ENCODE measurements at places on chromosomes 1 and 21. TPM values are rescaled to one million over a fixed set of nuclear protein-coding genes. Genes with fewer than 3 reads are reported as not detected.

RNF207 gene
- 5.0 TPM for total RNA-seq

FCGR1A gene
- 2.1 TPM for total RNA-seq

UBR4 gene
- 255 TPM for total RNA-seq

RGSL1 gene
- total RNA-seq, result not detected

SLAMF7 gene
- 0.91 TPM for total RNA-seq

LAPTM5 gene
- 8.7 TPM for total RNA-seq

TFAP2E gene
- 5.4 TPM for total RNA-seq

VHLL gene
- not detected for total RNA-seq

CR1L gene
- not detected for total RNA-seq

IFNLR1 gene
- total RNA-seq, result 14.7 TPM

GRCh38 chr1:229856009-229856650 lies 210.9 kb upstream of the GALNT2 start:
- peak; percentile 70 for DNase-seq

- DNase-seq, result no peak
These were observed 442.6 kb downstream of the PRDM2 start for GRCh38 chr1:14142397-14143100.

GRCh38 chr1:19835578-19835977 lies 20.5 kb upstream of the RNF186 start:
- no peak for DNase-seq

DNA sequence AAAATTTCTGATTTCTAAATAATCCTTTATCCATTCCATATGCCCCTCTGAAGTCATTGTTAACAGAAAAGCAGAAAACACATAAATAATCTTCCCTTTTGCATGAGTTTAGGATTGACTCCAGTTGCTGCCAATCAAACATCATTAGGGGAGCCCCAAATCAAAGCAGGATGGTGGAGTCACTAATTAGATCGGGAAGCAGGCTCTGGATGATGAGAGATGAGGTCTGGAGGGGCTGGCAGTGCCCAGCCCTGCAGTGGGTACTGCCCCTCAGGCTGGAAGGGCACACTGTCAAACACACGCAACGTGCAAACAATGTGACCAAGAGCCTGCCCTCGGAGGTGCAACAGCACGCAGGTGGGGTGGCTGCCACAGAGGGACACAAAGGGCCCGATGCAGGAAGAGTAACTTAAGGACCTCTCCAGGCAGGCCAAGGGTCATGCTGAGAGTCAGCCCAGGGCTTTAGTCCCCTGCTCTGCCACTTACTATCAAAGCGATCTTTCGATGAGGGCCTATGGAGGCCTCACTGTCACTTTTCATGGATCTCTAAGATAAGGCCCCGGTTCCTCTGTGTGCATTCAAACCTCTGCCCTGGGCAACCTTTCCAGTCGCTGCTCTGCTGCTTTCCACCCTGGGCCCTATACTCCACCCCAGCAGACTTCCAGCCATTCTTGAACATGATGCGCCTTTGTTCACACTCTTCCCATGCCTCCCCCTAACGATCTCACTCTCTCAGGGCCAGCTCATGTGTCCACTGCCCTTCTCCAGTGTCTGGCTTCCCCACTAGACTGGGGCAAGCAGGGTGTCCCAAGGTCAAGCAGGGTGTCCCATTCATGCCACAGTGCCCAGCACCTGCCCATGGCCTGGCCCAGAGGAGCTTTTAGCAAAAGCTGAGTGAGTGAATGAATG lies 98.9 kb downstream of the DMRTB1 start:
- DNase-seq, result no peak

- DNase-seq, result no peak
These were observed 3.3 kb upstream of the KNCN start for GRCh38 chr1:46554597-46555381.

DNA sequence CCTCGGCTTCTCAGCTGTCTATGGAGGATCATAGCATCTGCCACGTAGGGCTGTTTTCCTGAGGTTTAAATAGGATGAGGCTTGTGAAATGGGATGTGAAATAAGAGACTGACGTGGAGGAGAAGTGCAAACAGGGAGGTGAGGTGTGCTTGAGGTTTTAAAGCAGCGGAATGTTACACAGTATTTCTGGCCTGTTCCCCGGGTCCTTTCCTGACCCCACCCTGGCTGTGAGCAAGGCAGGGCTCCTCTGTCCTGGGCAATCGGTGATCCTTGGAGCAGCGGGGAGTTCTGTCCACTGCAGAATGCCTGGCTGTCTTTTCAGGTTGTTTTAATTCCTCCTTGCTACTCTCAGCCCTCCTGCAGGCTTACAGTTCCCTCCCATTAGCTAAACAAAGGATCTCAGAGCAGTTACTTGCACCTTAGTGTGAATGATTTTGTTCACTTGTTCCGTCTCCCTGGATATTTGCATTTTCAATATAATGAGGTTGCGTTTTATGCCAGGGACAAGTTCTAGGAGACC lies 38.6 kb downstream of the LHX4 start:
- DNase-seq, result peak; percentile 32

DNA sequence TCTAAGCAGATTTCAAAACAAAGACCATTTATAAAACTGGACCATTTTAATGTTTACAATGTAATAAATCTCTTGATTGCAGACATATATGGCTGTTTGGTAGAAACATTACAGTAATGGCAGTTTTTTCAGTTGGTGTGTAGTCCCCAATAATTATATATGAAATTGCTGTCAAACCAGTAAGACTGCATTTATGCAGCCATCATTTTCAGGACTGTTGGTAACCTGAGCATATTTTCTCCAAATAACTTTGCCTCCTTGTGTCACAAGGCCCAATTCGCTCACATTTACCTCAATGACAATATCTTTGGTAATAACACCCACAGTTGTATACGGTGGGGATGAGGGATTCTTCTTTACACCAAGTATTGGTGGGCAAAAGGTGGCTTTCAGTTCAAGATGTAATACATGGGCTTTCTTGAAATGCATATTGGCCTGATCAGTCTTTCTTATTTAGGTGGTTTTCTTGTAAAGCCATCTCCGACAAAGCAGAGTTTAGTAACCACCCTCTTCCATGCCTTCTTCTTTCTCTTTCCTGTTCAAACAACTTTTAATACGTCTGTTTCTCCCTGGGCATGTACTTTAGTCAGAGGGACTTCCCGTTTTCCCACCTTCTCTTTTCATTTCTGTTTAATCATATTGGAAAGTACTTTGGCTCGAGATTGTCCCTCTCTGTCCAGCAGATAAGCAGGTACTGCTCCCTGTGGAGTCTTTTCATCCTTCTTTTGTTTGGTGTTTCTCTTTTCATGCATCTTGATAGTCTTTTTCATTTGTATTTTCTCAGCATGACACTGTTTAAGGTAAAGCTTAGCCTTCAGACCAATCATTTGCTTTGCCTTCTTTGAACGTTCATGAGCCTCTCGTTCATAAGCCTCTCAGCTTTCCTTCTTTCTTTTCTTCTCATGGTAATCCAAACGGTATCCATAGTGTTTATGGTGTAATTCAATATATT lies 30.4 kb downstream of the ATP2B4 start:
- DNase-seq, result no peak

DNA sequence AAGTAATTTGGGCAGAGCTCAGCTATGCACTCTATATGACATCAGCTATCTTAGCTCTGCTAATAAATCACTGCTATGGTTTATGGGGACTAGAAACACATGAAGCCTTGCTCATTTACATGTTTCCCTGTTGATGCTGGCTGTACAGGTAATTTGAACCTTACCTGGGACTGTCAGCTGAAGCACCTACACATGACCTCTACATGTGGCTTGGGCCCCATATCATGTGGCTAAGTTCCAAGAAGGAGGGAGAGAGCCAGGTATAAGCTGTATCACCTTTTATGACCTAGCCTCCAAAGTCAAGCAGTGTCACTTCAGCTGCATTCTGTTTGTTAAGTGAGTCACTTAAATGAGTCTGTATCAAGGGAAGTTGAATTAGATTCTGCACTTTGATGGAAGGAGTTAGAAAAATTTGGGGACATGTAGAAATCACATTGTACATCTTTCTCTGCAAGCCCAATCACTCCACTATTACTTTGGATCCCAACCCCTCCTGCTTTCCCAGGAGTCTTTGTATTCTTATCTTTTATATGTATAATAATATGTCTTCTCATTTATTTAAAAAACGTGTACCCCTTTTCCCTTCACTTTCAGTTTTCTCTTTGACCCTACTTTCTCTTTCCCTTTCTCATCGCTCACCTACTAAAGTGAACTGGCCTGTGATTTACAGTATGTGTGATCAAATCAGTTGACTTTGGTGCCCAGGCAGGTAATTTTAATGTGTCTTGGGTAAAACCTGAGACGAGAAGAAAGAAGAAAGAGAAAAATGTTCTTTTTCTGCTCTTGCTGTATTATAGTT lies 53.4 kb upstream of the PRKACB start:
- no peak for DNase-seq

DNA sequence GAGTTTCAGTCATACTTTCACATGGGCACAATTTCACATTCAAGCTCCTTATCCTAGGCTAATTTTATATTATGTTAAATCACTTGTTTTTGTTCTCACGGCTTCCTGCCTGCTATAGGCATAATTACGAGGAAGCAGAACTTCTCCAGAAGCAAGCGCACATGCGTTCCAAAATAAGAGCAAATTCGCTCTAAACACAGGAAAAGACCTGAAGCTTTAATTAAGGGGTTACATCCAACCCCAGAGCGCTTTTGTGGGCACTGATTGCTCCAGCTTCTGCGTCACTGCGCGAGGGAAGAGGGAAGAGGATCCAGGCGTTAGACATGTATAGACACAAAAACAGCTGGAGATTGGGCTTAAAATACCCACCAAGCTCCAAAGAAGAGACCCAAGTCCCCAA lies at the start of gene CORT:
Gene CORT (plus strand): TSS at position 281 of the 400 bp plus-strand sequence. CDS start 193 bp downstream, outside the sequence.
- DNase-seq, result no peak

DNA sequence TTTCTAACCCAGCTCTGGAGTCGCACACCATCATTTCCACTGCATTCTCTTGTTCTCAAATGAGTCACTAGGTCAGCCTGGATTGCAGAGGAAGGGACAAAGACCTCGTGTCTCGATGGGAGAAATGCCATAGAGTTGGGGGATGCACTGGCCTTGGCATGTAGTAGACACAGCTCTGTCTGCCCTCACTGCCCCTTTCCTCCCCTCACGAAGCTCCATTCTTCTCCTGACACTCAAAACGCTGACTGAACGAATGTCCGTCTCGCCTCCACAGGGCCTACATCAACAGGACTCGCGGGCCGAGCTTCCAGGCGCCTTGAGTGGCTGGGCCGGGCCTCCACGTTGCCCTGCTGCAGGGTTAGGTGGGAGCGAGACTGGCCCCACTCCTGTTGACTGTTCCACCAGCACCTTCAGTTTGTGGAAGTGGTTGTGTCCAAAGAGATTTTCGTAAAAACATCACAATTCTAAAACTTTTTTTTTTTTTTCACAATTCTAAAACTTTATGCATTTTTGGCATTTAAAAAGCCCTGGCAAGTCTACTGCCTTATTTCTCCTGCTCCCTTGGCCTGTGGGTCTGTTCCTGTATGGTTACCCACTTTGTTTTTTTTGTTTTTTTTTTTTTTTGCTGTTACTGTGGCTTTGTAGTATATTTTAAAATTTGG lies 18.8 kb downstream of the PKNOX1 start:
- no peak for DNase-seq

- peak; percentile 76 for DNase-seq
These were observed 52.8 kb downstream of the WNT9A start for GRCh38 chr1:227894831-227895451.

DNA sequence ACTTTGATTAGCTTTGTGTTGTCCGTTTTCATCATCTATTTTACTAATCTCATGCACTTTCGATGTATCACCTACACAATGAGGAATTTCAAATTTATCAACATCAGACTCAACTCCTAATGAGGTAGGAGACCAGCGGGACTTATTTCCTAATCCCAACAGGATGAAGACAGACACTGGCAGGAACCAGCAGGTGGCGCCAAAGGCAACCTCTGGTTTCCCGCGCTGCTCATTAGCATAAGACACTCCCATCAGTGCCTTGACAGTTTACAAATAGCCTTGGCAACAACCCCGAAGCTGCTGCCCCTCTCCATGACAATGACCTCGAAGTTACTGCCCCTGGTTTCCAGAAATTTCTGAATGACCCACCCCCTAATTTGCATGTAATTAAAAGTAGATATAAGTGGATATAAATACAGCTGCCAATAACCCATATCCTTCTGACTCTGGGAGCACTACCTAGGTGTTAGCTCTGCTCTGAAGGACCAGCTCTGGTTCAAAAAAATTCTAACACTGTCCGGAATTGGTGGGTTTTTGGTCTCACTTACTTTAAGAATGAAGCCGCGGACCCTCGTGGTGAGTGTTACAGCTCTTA lies 974.8 kb downstream of the ADGRL2 start:
- no peak for DNase-seq

DNA sequence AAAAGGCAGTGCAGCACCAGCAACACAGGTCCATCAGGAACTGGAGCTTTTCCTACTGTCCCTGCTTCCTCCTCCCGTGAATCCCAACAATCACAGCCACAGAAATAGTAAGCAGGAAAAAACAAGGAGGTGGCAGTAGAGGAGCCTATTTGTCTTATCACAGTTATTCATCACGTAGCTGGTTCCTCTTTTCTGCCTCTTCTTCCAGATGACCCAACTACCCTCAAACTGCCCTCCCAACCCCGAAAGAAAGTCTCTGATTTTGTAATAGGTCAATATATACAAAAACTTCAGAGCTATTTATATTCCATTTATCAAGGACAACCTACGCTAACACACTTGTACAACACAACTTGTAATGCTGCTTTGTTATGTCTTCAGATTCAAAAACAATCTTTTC lies 21.4 kb downstream of the GNB1 start:
- no peak for DNase-seq

- no peak for DNase-seq
These were observed 431 bp downstream of the MTARC1 start for GRCh38 chr1:220787069-220787619.

DNA sequence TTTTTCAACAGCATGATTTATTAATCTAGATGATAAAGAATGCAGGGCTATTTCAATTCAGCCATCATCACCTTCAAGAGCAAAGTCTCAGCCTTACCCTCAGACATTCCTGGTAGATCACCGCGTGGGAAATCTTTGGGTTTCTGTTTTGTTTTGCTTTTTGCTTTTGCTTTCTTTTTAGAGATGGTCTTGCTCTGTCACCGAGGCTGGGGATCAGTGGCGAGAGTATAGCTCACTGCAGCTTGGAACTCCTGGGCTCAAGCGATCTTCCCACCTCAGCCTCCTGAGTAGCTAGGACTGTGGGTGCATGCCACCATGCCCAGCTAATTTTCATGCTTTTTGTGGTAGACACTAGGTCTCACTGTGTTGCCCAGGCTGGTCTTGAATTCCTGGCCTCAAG lies 289.7 kb downstream of the AJAP1 start:
- peak; percentile 15 for DNase-seq

- no peak for DNase-seq
These were observed 15.1 kb upstream of the DNAH14 start for GRCh38 chr1:224914292-224914900.

- no peak for DNase-seq
These were observed 197.7 kb downstream of the ROR1 start for GRCh38 chr1:63971557-63971956.

GRCh38 chr1:70436622-70437251 lies 25.7 kb downstream of the CTH start:
- DNase-seq, result no peak

GRCh38 chr1:180887841-180888240 lies 24.9 kb upstream of the KIAA1614 start:
- no peak for DNase-seq

- DNase-seq, result no peak
These were observed 203.6 kb downstream of the TRABD2B start for GRCh38 chr1:47793563-47793962.

All from lower leg skin (tissue), 4 donors.